Choroid plexus epithelial cell (primary cell): ENCODE measurements at places on chromosomes 4 and X.

DNA sequence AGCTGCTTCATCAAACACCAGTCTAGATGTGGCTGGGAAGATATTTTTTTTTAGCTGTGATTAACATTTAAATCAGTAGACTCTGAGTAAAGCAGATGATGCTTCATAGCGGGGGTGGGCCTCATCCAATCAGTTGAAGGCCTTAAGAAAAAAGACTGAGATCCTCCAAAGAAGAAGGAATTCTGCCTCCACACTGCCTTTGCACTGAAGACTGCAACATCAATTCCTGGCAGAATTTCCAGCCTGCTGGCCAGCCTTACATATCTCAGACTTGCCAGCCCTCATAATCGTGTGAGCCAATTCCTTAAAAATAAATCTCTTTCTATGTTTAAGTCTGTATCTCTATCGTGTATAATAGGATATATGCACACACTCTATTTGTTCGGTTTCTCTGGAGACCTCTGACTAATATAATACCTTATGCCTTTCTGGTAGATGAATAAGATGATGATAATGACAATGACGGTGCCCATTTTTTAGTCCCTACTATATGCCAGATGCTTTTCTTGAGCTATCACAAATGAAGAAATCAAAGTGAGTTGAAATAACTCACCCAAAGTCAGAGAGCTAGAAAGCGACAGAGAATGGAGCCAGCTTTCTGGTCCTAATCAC, 66.1 kb upstream of the SOD3 start:
- no peak for DNase-seq

DNA sequence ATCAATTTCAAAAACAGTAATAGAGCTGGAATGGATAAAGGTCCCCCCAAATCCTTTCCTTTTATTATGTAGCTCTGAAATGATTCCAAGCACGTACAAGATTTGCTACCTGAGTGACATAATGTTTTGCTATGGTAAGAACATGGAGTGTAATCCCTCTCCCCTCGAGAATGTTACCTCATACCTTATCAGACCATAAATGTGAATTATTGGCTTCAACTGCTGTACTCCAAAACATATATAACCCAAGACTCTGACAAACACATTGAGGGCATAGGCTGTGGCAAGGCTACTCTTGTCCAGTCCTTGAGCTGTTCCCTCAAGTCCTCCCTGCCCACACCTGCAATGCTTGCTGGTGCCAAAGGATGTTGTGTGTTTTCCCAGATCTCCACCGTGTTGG, 286.9 kb downstream of the KCTD8 start:
- DNase-seq: no peak

GRCh38 chr4:10983268-10983667, 298.7 kb upstream of the CLNK start:
- DNase-seq: no peak

GRCh38 chrX:20523626-20524312, 257.1 kb upstream of the RPS6KA3 start:
- no peak for DNase-seq

GRCh38 chrX:46722742-46723568, 36.0 kb downstream of the SLC9A7 start:
- no peak for DNase-seq
